ENCODE measurements at places on chromosomes 11 and 22.
A peak's percentile ranks its signal among the peaks of the same experiment; 100 is the strongest.

GRCh38 chr11:32500001-32500400 is 64.7 kb upstream of the WT1 start:
- no peak for DNase-seq

DNA sequence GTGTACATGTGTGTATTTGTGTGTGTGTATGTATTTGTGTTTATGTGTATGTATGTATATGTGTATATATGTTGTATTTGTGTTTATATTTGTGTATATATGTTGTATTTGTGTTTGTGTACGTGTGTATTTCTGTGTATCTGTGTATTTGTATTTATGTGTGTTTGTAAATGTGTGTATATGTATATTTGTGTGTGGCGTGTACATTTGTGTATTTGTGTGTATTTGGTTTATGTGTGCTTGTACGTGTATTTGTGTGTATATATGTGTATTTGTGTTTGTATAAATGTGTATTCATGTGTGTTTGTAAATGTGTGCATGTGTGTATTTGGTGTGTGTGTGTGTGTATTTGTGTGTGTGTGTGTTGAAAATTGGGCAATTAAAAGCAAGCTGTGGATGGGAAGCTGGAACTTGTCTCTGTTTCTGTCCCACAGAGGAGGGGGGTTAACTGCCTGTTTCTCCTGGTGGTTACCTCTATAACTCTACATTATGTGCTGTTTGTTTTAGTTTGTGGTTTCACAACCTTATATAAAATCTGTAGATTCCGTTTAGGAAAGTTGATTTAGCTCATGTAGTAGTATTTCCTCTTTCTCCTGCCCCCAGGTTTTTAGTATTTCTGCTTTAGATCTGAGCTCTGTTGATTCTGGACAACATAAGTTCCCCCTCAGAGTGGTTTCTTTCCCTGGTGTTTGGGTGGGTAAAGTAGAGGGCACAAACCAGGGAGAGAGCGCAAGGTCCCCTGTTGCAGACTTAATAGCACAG is 28.9 kb downstream of the AP2A2 start:
- DNase-seq = no peak

DNA sequence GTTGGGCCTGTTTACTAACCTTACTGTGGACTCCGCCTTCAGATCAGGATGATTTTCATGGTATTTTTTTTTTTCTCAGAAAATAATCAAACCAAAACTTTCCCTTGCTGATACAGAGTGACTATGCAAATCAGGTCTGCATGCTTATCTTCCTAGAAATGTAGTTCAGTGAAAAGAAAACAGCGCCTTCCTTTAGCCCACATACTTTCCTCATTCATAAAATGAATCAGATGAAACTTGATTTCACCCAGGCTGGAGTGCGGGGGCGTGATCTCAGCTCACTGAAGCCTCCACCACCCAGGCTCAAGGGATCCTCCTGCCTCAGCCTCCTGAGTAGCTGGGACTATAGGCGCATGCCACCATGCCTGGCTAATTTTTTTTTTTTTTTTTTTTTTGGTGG is 26.0 kb downstream of the ZNRF3 start:
- DNase-seq = peak; percentile 42

DNA sequence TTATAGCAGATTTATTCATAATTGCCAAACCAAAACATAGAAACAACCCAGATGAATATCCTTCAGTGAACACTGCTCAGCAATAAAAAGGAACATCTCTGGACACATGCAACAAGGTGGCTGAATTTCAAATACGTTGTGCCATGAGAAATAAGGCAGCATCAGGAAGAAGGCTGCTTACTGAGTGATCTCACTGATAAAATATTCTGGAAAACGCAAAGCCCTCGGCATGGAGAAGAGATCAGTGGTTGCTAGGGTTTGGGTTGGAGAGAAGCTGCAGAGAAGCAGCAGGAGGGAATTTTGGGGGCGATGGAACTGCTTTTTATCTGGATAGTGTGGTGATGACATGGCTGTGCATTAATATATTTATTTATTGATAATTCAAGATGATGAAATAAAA is 11.0 kb upstream of the SHANK2 start:
- no peak for DNase-seq

GRCh38 chr11:18140145-18140544 is 7.8 kb downstream of the MRGPRX3 start:
- no peak for DNase-seq

- no peak for DNase-seq
Measured at GRCh38 chr11:85672105-85672902, 7.4 kb upstream of the CREBZF start.

- DNase-seq = no peak
Measured at GRCh38 chr22:50323900-50324299, 2.9 kb downstream of the DENND6B start.

DNA sequence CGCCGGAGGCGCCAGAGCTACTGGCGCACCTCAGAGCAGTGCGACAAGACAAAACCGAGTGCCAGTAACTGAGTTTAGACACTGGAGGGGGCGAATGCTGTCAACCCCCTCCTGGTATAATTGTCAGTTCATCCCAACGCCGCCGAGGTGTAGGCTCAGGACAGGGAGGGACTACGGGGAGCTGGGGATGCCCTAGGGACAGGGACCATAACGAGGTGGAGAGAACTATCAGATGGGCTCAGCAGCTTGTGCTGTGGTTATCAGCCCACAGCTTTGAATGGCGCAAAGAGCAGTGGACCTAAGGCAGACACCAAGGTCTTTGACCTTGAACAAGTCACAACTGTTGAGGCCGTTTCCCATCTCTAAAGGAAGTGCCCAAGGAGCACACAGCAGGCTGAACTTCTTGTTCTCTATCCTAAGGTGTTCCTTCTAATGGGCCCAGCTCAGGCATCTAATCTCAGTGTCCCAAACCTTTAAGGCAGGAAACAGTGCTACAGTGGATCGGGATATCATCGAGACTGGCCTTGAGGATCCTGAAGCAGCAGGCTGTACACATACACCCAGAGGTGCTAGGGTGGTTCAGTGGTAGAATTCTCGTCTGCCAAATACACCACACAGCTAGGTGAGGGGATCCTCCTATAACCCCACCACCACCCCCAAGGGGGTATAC is 958 bp upstream of the TUT1 start:
- no peak for DNase-seq

- no peak for DNase-seq
Measured at GRCh38 chr22:39303358-39303757, 16.1 kb downstream of the RPL3 start.

DNA sequence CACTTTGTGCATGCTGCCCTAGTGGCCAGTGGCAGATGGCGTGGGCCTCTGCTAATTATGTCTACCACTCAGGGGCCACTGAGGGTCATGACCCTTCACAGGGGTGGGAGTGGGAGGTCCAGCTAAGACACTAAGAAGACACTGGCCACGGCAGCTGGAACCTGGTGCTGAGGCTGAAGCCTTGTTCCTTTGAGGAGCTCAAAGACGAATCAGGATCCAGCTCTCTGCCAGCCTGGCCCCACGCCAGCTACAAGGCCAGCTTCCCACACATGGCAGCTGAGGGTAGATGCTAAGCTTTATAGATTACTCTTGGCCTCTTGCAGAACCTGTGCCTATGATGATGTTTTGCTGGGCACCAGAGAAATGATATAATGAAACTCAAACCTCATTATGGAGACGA is 226.3 kb downstream of the DSCAML1 start:
- DNase-seq = no peak

GRCh38 chr11:80636999-80637398 is 1196.2 kb upstream of the TENM4 start:
- no peak for DNase-seq

GRCh38 chr11:70841264-70841663 is 411.1 kb downstream of the SHANK2 start:
- DNase-seq = no peak

DNA sequence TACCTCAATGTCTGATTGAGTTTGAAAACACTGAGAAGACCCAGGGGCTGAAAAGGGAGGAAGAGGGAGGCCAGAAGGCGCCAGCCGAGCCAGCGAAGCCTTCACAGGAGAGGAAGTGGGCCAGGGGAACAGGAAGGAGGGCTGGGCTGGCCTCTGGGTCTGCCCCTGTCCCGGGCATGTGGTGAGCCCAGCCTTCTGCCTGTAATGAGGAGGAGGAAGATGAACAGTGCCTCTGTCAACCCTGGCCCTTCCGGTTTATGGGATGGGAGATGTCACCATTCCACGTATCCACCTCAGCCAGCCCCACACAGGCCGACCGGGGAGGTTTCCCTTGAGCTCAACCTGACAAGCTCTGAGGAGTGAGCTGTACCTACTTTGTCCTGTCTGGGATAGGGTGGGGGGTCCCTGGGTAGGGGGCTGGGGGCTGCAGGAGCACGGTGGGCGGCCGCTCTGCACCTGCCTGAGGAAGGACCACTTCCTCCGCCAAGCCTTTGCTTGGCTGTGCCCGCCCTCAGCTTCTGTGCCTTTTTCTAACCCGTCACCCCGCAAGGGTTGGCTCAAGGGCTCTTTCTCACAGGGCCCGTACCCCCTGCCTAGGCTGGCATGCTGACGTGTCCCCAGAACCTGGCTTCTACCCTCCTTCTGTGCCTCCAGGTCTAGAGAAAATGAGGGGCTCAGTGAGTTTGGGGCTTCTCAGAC is 2.0 kb downstream of the PARVG start:
- no peak for DNase-seq

- no peak for DNase-seq
Measured at GRCh38 chr11:2577031-2577990, 122.5 kb downstream of the KCNQ1OT1 start.

DNA sequence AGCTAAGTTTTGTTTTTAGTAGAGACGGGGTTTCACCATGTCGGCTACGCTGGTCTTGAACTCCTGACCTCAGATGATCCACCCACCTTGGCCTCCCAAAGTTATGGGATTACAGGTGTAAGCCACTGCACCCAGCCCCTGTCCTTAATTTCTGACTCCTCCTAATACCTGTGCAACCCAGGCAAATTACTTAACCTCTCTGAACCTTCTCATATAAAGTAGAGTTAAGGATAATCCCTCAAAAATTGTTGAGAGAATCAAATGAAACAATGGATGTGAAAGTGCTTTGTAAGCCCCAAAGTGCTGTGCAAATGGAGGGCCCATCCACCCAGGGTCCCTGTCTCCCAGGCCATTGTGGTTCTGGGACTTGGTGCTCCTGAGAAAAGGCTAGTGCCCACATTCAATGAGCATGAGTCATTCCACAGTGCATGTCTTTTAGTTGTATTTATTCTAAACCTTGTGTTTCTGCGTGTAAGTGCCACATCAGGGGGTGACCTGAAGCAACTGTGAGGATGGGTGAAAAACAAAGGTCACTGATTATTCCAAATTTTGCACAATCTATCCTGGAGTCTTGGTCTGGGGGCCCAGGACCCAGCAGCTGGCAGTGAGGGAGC is 61.4 kb upstream of the PTPRJ start:
- DNase-seq = no peak

- no peak for DNase-seq
Measured at GRCh38 chr11:127493330-127494022, 492.9 kb upstream of the KIRREL3 start.

DNA sequence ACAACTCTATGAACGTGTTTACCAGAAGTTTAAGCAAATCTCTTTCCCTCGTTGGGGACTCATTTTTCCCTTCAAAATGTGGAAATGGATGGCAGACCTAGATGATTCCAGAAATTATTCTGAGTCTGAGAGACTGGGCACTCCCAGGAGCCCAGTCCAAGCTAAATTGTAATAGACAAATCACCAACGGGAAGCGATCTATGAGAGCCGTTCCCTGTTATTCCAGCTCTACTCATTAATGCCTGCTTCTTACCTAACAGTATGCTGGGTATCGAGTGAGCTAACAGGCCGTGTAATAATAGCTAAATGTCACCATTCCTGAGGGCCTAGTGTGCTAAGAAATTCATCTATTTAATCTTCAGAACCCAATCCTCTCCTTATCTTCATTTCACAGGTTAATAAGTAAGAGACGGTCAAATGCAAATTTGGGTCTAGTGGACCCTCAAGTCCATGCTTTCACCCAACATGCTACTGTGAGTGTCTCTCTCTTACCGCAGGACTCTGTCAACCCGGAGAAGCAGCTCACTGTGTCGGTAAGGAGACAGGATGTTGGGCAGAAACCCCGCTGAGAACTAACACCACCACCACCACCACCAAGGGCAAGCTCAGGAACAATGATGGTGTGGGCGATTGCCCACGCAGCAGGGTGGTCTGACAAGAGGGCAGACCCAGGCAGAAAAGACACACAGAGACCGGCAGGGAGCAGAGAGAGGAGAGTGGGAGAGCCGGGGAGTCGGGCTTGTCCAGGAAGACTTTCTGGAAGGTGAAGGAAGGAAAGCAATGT is 57.1 kb upstream of the TIMP3 start:
- DNase-seq = no peak

DNA sequence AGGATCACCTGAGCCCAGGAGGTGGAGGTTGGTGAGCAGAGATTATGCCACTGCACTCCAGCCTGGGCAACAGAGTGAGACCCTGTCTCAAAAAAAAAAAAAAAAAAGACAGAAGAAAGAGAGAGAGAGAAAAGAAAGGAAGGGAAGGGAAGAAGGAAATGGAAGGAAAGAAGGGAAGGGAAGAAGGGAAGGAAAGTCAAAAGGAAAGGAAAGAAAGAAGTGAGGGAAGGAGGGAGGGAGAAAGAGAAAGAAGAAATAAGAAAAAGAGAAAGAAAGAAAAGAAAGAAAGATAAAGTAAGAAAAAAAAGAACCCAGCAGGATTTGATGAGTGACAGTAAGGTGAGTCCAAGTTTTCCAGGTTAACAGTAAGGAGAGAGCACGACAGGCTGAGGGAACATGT is 19.6 kb downstream of the WBP2NL start:
- no peak for DNase-seq

- no peak for DNase-seq
Measured at GRCh38 chr22:40334899-40335298, 11.4 kb upstream of the ADSL start.

DNA sequence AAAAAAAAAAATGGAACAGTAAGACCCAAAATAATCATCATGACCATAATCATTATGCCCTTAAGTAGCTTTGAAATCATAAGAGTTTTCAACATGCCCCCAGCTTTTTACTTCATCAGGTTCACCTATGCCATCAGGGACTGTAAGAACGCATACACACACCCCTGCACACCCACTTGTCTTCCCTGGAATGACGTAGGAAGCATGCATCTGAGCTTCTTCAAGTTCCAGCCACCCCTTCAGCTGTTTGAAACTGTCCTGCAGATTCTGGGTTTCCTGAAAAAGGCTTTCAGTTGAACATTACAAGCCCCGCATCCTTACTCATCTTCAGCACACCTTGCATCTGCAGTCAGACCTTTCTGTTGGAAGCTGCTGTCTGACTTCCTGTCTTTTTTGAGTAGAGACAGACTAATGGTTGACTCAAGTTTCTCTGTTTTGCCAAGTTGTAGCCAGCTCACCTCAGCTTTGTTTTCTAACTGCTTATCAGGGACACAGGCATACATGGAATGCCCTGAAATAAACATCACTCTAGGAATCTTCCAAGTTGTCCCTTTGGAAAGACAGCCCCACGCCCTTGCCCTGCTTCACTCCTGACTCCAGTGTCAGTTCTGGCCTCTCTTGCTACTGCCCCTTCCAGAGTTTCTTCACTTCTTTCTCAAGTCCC is 37.0 kb downstream of the ARHGAP1 start:
- DNase-seq = no peak
